ENCODE measurements at places on chromosomes 6 and 20.

- DNase-seq = no peak
Measured at GRCh38 chr6:42294759-42295158, 77.1 kb upstream of the MRPS10 start.

DNA sequence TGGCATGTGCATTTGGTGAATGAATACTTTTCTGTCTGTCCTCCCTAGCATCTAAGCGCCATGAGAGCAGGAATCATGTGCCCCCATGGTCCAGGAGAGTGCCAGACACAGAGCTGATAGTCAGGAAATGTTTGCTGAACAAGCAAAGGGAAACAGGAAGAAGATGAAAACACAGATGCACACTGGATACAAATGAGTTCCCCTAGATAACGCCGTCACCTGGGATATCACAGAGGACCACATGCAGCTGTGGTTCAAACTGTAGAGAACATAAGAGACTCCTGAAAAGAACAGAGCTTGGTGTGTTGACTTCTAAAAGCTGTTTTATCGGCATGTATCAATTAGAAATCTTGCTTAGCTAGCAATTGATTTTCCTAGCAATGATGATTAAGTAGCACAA lies 293.7 kb downstream of the BTBD3 start:
- no peak for DNase-seq

DNA sequence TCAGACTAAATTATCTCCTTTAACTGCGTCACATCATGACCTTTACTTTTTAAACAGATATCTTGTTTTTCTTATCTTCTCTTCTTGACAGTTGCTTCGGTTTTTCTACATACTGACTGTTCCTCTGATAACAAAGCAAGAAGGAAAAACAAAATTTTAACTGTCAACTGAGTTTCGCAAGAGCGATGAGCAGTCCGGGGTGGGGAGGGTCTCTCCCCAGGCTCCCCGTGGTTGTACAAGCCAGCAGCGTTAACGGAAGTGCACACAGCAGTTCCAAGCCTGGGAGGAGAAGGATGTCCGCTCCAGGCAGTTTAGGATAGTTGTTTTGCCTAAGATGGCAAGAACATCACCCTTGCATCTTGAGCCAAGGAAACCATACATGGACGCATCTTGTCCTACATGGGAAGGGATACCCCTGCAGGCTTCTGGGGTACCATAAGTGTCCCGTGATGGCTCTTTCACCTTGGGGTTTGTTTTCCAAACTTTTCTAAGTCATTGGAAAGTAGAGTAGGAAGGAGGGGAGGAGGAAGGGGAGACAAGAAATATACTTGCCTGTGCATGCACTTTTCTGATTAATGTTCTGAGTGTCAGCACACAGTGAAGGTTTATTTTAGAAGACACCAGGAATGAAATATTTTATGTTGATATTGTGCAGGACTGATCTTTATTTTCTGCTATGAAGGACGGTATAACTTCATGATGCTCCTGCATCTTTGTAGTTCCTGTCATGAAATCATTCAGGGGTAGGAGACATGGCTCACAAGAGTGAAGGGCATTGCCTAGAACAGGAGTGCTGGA lies 20.8 kb downstream of the SLC24A3 start:
- no peak for DNase-seq

GRCh38 chr20:13221673-13222318 lies 722 bp downstream of the ISM1 start:
- no peak for DNase-seq

DNA sequence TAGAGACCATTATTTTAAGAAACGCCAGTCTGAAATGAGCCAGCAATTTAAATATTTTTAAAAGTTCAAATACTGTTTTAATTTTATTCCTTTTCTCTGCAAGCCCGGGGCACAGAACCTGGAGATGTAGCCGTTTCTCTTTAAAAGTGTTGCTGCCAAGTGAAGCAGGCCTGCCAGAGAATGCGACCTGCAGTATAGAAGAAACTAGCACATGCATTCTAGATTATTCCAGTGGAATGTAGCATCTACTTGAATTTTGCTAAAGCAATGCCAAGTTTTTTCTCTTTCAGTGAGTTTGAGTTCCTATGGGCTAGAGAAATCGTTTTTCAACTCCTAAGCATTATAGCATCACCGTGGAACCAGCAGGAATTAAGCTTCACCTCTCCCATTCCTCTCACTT lies 101.3 kb downstream of the QRSL1 start:
- DNase-seq = no peak

- DNase-seq = no peak
Measured at GRCh38 chr20:62759981-62760431, 36.3 kb upstream of the MRGBP start.

- no peak for DNase-seq
Measured at GRCh38 chr6:108588586-108588985, 27.9 kb downstream of the FOXO3 start.

Measured in NCI-H2081 treated with DMSO at 0.1 percent for 48 hours (cell line).